ENCODE measurements at places on chromosomes 16 and 17.

- DNase-seq = no peak
These were observed 48.6 kb upstream of the IRX3 start for GRCh38 chr16:54335230-54335629.

- no peak for DNase-seq
These were observed 8.9 kb upstream of the DLX3 start for GRCh38 chr17:50003911-50004310.

DNA sequence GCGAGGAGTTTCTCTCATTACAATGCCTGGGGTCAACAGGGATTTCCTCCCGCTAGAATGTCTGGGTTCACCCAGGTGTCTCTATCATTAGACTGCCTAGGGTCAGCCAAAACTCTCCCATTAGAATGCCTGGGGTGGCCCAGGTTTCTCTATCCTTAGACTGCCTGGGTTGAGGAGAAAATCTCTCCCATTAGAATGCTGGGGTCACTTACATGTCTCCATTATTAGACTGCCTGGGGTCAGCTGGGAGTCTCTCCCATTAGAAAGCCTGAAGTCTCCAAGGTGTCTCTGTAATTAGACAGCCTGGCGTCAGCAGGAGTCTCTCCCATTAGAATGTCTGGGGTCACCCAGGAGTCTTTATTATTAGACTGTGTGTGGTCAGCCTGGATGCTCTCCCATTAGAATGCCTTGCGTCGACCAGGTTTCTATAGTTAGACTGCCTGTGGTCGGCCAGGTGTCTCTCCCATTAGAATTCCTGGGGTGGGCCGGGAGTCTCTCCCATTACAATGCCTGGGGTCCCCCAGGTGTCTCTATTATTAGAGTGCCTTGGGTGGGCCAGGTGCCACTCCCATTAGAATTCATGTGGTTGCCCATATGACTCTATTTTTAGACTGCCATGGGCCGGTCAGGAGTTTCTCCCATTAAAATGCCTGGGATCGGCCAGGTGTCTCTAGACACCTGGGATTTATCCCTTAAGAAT is 2272.1 kb downstream of the TP53TG3F start:
- DNase-seq = no peak

DNA sequence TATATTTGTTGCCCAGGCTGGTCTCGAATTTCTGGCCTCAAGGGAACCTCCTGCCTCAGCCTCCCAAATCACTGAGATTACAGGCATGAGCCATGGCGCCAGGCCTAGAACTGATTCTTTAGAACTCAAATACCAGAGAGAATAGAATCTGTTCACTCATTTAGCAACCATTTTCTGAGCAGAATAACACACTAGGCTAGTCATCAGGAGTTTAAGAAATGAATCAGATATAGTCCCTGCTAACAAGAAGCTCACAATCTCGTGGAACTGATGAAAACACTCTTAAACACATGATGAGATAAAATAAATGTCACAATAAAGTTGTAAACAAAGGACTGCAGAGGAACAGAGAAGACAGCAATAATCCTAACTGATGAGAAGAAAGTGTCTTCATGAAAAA is 55.8 kb upstream of the ADCY9 start:
- DNase-seq = no peak

DNA sequence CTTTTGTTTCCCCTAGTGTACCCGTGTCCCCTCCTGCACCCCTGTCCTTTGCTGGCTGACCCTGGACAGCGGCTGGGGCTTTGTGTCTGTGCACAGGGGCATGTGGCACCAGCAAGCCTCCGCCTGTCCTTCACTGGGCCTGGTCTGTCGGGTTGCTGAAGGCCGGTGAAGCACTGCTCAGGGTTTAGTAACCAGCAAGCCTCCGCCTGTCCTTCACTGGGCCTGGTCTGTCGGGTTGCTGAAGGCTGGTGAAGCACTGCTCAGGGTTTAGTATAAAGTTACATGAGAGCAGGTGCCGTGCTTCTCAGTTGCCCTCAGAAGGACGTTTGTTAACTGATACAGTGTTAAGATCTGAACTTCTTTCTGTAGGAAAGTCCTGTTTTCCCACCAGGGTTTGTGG is 33.8 kb downstream of the DEF8 start:
- DNase-seq = no peak

DNA sequence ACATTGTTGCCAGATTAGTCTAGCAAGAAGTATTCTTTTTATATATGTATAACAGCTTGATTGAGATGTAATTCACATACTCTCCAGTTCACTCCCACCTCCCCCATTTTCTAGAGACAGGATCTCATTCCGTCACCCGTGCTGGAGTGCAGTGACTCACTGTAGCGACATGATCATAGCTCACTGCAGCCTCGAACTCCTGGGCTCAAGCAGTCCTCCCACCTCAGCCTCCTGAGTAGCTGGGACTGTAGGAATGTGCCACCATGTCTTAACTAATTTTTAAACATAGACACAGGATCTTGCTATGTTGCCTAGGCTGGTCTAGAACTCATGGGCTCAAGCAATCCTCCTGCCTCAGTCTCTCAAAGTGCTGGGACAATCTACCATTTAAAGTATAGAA is 3.3 kb upstream of the RSAD1 start:
- DNase-seq = no peak

GRCh38 chr17:50194934-50195865 is 6.2 kb downstream of the COL1A1 start:
- no peak for DNase-seq

- no peak for DNase-seq
These were observed 12.2 kb downstream of the CD2BP2 start for GRCh38 chr16:30342751-30343490.
